Fibroblast of the aortic adventitia (primary cell): ENCODE measurements at places on chromosomes 16 and 17. TPM values are rescaled to one million over a fixed set of nuclear protein-coding genes. Genes with fewer than 3 reads are reported as not detected.

GRCh38 chr17:29562615-29563014, 4.2 kb downstream of the ABHD15 start:
- no peak for DNase-seq

The CCL17 gene
- not detected in 2 replicates for total RNA-seq

DNA sequence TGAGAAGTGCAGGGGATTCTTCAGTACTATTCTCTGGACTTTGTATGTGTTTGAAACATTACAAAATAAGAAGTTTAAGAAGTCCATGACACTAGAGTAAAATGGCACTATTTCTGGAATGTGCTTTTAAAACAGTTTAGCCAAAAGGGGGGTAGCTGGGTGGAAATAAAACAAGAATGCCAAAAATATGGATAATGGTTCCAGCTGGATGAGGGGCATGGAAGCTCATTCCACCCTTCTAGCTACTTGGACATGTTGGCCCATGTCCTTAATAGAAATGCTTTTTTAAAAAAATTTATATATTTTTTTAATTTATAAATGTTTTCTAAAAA, 13.1 kb downstream of the ZC3H7A start:
- peak; percentile 56 for DNase-seq

- DNase-seq = peak; percentile 62
Measured at GRCh38 chr16:54459509-54460262, 173.1 kb upstream of the IRX3 start.

- peak; percentile 25 for DNase-seq
Measured at GRCh38 chr17:63697341-63698286, 2.3 kb downstream of the LIMD2 start.

DNA sequence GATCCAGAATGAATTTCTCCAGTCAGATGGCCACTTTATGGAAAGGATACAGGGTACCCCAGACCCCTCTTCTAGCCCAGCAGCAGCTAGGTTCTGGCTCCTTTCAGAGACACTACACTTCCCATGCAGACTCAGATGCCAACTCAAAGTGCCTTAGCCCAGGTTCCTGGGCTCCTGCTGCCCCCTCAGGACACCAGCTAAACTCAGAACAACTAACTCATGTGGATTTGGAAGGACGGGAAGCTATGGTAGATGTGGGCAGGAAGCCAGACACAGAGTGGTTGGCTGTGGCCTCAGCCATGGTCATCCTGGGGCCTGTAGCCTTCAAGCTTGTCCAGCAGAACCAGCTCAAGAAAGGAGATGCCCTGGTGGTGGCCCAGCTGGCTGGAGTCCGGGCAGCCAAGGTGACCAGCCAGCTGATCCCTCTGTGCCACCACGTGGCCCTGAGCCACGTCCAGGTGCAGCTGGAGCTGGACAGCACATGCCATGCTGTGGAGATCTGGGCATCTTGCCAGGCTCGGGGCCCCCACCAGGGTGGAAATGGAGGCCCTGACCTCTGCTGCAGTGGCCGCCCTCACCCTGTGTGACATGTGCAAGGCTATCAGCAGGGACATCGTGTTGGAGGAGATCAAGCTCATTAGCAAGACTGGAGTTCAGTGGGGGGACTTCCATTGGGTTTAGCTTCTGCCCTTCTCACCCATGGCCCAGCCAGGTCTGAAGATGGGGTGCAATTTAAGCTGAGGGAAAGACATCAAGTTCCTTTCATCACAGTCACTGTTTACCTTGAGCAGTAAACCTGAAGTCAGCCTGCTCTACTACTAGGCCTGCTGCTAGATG, 111.8 kb downstream of the N4BP1 start:
- no peak for DNase-seq

DNA sequence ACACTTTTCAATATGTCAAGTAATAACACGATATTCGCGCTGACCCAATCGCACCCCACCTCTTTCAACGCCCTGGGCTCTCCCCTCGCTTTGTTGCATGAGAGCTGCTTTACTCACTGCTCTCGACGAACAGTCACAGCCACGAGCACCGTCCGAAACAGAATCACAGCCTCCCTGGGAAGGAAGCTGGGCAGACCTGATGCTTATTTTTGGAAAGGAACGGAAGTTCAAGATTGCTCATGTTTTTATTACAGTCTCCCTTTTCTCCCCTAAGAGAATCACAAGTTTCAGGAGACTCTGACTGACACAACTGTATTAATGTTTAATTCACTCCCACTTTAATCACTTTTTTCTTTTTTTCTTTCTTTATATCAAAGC, 67.8 kb downstream of the ANKRD11 start:
- DNase-seq = peak; percentile 67

- peak; percentile 4 for DNase-seq
Measured at GRCh38 chr17:43212641-43213490, 1.2 kb downstream of the TMEM106A start.

DNA sequence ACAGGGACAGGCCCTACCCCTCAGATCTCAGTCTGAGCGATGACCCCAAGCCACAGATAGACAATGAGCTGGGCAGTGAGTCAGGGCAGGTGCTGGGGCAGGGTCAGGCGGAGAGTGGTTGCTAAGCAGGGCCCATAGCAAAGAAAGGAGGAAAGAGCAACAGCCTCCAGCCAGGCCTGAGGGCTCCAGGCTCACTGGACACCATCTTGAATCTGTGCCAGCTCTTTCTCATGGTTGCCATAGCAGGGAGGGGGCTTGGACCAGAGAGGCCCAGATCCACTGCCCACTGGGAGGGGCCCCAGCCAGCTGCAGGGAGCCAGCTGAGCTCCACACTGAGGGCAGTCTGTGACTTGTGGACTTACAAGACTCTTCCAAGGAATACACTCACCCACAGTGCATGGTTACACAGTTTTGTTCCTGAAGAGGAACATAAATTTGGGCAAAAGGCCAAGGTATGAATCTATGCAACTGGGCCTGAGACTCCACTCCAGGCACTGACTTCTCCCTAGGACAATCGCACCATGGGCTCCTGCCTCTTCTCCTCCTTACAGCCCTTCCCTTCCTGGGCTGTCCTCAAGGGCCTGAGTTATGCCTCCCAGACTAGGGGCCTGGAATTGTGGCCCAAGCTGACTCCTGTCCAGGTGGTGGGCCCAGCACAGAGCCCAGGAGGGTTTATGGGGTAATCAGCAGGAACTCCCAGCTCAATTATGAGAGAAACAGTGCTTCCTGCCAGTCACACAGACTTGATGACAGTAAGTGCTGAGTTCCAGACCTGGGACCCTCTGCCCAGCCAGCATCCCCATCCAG, 59.9 kb downstream of the BEAN1 start:
- DNase-seq = peak; percentile 95

The GNG13 gene
- not detected in 2 replicates for total RNA-seq

GRCh38 chr16:72812672-72813071, 235.3 kb downstream of the ZFHX3 start:
- no peak for DNase-seq

DNA sequence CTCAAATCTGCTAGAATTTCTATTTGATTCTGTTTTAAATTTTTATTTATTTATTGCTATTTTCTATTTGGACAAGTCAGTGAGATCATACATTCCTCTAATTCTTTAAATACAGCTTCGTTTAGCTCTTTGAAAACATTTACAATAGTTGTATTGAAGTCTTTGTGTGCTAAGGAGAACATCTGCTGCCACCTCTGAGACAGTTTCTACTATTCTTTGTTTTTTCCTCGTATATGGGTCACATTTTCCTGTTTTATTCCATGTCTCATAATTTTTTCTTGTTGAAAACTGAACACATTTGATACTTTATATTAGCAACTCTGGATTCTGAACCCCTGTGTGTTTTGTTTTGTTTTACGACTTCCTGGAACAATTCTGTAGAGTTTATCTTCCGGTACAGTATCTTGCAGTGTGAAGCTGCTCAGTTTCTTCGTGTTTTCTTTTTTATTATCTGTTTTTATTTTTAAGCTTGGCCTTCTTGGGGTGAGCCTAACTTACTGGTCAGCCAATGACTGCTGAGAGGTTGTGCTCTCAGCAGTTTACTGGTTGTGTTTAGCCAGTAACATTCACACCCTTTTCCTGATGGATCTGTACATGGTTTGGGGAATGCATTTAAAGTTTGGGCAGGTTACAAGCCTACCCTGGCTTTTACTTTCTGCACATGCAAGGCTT, 99.0 kb downstream of the CA4 start:
- DNase-seq = no peak

DNA sequence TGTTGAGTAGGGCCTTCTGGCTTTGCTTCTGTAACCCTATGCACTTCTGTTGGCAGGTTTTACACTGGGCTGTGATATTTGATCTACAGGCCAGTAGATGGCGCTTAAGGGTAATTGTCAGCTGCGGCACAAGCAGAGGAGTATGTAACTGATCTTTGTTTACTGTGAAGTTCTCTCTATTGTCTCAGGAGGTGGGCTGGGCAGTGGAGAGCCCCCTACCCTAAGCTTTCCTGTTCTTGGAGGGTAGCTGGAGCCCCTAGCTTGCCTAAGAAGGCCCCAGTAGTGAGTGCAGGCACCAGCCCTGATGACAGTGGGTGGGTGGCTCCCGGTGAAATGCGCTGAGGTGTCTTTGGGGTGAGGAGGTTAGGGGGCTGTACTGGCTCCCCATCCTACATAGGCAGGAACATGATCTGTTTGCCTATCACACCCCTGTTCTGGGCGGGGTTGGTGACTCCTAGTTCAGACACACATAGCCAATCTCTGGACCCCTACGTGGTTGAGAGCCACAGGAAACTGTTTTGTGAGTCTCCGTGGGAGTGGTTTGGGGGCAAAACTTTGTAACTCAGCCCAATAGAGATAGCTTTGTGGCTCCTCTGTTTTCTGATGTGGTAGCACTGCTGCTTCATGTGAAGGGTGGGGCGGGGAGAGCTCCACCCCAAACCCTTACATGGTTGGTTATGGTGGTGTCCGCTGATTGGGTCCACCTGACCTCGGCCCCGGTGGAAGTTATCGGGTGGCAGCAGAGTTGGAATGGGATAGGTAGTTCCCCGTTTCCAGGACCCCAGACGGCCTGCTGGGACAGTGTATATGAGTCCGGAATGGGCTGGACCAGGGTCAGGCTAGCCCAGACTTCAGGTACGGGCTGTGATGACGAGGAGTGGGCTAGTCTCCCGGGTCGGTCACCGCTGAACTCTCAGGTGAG, 60.4 kb downstream of the SLFN11 start:
- DNase-seq = peak; percentile 85

DNA sequence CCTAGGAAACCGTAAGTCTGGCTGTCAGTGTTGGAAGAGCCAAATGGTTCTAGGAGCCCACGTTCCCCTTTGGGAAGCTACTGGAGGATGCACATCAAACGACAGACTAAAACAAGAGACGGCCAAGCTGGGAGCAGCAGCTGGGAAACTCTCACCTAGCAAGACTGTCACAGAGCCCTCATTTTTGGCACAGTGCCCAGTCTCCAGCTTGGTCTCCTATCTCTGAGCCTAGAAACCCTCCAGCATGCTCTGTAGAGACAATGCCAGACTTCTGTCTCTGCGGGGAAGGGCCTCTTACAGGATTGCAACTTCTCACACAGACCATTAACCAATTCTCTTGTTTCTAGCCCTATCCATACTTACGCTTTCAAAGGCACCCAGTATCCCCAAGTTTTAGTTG, 23.5 kb downstream of the GTF3C1 start:
- DNase-seq = no peak

The CD300H gene
- total RNA-seq = not detected in 2 replicates

- no peak for DNase-seq
Measured at GRCh38 chr17:49287481-49287880, 56.9 kb upstream of the PHOSPHO1 start.

The DVL2 gene
- 67.7 and 102 TPM in 2 replicates for total RNA-seq

The USP43 gene
- total RNA-seq = not detected in 2 replicates

The CHRNE gene
- 0.33 and 4.9 TPM in 2 replicates for total RNA-seq

The CDR2L gene
- total RNA-seq = 11.8 and 15.3 TPM in 2 replicates

The SEC14L5 gene
- total RNA-seq = 1.2 and 3.0 TPM in 2 replicates

GRCh38 chr17:33948309-33948708, 306.8 kb upstream of the CCL2 start:
- DNase-seq = no peak

DNA sequence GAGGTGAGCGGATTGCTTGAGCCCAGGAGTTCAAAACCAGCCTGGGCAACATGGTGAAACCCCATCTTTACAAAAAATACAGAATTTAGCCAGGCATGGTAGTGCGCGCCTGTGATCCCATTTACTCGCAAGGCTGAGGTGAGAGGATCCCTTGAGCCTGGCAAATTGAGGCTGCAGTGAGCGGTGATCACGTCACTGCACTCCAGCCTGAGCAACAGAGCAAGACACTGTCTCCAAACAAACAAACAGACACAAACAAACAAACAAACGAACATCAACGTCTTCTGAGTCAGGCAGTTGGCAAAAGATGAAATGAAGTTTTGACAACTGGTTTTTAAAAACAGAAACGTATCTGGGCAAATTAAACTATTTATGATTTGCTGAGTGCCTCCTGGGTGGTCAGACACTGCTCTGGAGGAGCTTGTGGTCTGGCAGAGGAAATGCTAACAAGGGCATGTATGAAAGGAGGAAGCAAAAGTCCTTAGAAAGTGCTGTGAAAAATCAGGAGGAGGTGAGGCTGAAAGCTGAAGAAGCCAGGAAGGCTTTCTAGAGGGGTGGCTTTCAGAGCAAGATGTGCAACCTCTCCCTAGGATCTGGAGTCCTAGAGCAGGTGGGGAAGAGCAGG, 10.2 kb upstream of the KRT20 start:
- no peak for DNase-seq

- DNase-seq = peak; percentile 49
Measured at GRCh38 chr17:76408037-76408849, 23.8 kb downstream of the SPHK1 start.

DNA sequence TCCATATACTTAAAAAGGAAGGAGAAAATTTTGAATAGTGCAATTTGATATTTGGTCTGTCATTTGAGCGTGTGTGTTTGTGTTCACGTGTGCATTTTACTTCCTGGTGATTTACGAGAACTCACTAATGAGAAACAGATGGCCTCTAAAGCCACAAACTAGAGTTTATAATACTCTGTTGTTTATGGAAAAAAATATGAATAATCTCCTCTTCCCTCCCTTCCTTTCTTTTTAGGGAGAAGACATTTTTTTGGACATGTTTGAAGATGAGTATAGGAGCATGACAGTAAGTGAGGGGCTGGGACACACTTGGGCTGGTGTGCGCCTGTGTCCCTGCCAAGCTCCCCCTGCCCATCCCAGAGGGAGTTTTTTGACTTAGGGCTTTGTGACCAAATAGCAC, 102.7 kb downstream of the CLEC16A start:
- peak; percentile 90 for DNase-seq

The COL1A1 gene
- 2,633 and 16,513 TPM in 2 replicates for total RNA-seq

- no peak for DNase-seq
Measured at GRCh38 chr16:369866-370436, 387 bp downstream of the MRPL28 start.
